ENCODE measurements at places on chromosomes 11 and 22.

DNA sequence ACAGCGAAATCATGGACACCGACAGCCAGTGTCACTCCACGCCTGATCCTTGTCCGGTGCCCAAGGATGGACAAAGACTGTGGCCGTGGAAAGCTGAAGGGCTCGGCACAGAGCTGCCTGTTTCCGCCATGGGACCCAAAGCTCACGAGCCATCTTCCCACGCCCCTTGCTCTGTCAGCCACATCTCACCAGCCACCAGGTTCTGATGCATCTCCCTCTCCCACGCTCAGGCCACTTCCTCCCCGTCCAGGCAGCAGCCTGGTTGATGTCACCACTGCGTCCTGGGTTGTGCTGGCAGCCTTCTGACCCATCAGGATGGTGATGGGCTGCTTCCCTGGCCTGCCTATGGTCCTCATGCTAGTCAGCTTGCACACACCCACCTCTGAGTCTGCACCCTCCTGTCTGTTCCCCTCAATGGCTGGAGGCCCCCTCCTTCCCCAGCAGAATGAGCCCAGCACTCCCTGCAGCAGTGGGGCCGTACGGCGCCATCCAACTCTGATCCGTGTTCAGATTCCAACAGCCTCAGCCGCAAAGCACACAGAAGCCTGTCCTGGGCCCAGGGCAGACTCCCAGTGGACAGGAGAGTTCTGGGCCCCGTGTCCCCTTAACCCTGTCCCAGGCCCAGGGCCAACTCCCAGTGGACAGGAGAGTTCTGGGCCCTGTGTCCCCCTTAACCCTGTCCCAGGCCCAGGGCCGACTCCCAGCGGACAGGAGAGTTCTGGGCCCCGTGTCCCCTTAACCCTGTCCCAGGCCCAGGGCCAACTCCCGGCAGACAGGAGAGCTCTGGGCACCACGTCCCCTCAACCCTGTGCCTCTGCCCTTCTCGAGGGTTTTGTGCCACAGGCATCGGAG, 259.5 kb downstream of the BRD1 start:
- DNase-seq: no peak

- no peak for DNase-seq
Observed at GRCh38 chr22:33535937-33536875, 384.1 kb downstream of the LARGE1 start.

DNA sequence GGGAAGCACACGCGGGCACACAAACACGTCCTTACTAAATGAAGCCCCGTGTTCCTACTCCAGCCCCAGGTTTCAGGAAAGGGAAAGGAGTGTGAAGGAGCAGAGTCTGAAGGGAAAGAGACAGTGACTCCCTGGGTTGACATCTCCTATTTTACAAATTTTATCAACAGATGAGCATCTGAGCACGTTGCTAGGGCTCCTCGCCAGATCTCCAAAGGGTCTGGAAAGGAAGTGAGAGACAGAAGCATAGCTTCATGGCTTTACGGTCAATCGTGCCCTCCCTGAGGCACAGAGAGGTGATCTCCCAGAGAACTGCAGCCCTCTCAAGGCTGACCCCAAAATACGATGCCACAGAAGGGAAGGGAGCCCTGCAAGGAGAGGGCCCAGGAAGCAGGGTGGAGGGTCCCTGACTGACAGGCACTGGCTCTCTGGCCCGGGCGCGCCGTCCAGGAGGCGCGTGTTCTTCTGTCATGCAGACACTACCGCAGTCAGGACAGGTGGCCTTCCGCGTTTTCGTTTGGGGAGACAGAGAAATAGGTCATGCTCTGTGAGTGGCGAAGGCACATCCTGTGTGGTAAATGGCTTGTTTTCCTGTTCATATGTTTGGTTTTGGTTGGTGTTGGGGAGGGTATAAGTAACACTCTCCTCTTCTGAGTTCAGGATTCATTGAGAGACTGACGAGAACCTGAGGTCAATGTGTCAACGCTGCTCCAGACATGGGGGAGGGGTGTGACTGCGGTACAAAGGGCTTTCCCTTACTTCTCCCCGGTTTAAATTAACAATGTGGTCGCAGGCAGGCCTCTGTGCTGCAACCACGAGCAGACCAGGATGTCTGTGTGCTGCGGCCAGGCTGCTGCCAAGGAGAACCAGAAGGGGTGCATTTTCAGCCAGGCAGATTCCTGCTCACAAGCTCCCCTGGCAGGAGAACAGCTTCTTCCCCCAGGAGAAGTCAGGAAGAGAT, 813.3 kb downstream of the OPCML start:
- DNase-seq: peak; percentile 27

- DNase-seq: peak; percentile 52
Observed at GRCh38 chr11:62463121-62463542, 44.3 kb downstream of the SCGB1A1 start.

GRCh38 chr22:32695451-32695891, 106.0 kb upstream of the TIMP3 start:
- DNase-seq: no peak

GRCh38 chr11:3827434-3828186, 13.1 kb downstream of the RHOG start:
- no peak for DNase-seq

DNA sequence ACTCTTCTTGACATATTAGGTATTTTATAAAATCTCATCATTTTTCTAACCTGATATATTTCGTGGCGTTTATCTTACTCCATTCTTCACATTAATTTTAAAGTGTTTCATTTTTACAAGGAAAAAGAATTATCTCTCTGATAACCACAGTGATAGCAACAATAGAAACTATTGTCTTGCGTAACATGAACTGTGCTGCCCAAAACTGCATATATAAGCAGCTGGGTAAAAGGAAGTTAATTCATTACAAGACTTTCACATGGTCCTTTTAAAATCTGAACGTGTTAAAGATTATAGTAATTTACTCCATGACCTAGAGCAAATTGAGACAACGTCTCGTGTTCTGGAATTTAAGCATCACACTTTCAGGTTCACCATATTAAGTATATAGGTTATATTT, 210.4 kb upstream of the GRIA4 start:
- DNase-seq: no peak

- DNase-seq: peak; percentile 20
Observed at GRCh38 chr22:19121631-19122142, 525 bp downstream of the DGCR2 start.

GRCh38 chr11:128289048-128289447, 298.3 kb downstream of the ETS1 start:
- DNase-seq: no peak

GRCh38 chr11:86106916-86107315, 38.0 kb upstream of the PICALM start:
- DNase-seq: no peak

DNA sequence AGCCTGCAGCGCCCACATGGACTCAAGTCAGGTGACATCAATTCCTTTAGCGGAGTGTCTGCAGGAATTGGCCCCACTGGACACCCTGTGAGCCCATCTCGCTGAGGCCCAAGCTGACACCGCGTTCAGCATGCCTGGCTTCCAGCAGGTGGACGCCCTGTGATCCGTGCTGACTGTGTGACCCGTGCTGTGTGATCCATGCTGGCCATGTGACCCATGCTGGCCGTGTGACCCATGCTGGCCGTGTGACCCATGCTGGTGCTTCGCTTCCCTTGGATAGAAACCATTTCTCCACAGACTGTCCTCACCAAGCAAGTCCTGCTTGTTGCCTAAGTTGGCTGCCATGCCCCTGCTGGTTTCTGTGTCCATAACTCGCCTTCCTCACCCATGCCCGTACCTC, 392.1 kb downstream of the BRD1 start:
- DNase-seq: no peak

GRCh38 chr11:103550811-103551210, 441.6 kb downstream of the DYNC2H1 start:
- no peak for DNase-seq

- DNase-seq: peak; percentile 19
Observed at GRCh38 chr22:27719535-27720227, 81.9 kb downstream of the MN1 start.

DNA sequence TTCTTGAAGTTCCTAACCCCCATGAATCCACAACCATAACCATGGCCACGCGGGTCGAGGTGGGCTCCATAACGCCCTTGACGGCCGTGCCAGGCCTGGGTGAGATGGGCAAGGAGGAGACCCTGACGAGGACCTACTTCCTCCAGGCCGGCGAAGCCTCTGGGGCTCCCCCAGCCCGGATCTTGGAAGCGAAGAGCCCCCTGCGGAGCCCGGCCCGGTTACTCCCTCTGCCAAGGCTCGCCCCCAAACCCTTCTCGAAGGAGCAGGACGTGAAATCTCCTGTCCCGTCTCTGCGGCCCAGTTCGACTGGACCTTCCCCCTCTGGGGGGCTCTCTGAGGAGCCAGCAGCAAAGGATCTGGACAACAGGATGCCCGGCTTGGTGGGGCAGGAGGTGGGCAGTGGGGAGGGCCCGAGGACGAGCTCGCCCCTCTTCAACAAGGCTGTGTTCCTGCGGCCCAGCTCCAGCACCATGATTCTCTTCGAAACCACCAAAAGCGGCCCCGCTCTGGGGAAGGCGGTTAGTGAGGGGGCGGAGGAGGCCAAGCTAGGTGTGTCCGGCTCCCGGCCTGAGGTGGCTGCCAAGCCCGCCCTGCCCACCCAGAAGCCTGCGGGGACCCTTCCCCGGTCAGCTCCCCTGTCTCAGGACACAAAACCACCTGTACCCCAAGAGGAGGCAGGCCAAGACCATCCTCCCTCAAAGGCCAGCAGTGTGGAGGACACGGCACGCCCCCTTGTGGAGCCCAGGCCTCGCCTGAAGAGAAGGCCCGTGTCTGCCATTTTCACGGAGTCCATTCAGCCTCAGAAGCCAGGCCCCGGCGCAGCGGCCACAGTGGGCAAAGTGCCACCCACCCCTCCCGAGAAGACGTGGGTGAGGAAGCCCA, 75.7 kb downstream of the KIAA1671 start:
- no peak for DNase-seq

GRCh38 chr11:124722176-124722575, 17.6 kb upstream of the NRGN start:
- DNase-seq: no peak

DNA sequence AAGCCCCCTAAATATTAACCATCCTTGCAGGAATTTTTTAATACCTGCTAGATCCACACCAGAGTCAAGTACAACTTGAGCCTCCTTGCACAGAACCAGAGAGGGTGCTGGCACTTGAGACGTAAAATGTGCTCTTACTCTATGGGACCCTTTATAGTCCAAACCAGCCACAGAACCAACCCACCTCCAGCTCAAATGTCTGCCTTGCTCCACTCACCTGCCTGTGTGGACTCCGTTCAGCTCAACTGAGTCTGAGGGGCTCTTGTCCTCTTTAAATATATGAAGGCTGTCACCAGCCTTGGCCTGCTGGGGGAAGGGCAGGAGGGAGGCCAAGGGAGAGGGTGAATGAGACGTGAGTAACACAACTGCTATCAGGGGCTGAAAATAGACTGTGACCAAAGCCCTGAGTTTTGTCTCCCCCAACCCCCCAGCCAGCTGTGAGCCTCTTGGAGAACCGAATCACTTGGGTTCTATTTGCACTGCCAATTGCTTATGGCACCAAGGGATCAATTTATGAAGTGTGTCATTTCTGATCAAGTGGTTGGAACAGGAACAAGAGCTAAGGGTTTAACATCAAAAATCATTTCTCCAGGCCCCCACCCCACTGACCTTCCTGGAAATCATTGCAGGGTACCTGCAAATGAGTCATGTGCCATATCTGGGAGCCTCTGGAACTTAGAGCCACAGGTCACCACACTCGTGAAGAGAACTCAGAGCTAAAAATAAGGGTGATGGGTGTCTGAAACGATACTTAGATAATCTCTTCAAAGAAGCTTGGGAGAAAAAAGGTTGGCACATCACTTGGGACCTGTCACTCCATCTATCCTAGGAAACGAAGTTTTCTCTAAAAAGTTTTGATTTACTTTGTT, at the start of gene CSRP3:
Gene CSRP3 (minus strand): TSS at position 247 of the 869 bp plus-strand sequence. CDS start 9,535 bp downstream, outside the sequence.
- no peak for DNase-seq

GRCh38 chr22:37454857-37455686, 27.8 kb upstream of the ELFN2 start:
- no peak for DNase-seq

- DNase-seq: no peak
Observed at GRCh38 chr11:130606178-130606577, 157.7 kb downstream of the ADAMTS15 start.

GRCh38 chr11:106523921-106524320, 446.5 kb downstream of the AASDHPPT start:
- DNase-seq: no peak

DNA sequence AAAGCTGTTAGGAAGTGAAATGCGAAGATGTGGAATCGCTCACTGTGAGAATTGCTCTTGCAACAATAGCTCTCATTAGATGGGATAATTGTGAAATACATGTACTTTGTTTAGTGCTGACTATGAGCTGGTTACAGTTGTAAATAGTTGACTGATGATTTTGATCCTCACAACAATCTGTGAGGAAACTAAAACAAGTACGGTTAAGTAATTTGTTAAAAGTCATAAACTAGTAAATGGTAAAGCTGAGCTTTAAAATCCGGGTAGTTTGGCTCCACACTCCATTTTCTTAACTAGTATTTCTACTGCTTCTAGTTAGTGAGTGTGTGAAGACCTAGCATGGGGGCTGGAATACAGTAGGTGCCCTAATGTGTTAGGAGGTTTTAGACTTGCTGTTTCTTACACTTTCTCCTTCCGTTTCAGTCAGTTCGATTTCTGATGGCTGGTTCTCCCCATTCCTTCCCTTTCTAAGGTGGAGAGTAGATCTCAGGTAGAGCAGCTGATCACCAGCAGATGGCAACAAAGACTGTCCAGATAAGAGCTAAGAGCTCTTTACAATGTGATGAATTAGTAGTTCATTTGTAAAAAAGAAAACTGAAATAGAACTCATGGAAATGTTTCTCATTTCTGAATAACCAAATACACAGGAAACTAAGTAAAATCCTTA, 16.3 kb upstream of the CYP2R1 start:
- peak; percentile 13 for DNase-seq

DNA sequence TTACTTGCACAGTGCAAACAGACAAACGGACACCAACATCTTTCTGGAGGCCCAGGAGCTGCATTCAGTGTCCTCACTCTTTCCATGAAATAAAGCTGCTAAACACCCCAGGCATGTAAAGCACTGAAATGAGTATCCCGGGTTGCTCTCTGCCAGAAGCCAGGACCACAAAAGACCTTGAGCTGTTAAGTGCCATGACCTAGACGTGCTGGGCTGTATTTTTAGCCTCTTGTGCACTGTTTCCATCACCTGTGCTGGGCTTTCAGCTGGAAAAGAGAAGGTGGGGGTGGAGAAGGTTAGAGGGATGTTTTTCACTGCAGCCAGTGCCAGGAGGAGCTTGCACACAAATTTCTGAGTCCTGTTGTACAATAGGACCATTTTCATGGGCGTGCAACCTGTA, 3.4 kb upstream of the KREMEN1 start:
- no peak for DNase-seq

GRCh38 chr11:46444305-46444704, 52.7 kb upstream of the CHRM4 start:
- no peak for DNase-seq

GRCh38 chr11:64609436-64610047, 18.5 kb downstream of the SLC22A12 start:
- DNase-seq: no peak

- peak; percentile 38 for DNase-seq
Observed at GRCh38 chr11:8192016-8192895, 23.4 kb upstream of the RIC3 start.

- DNase-seq: no peak
Observed at GRCh38 chr11:33942954-33943353, 51.1 kb upstream of the LMO2 start.

- no peak for DNase-seq
Observed at GRCh38 chr22:32059426-32059825, 16.4 kb downstream of the SLC5A1 start.

GRCh38 chr22:36298118-36298517, 45.2 kb downstream of the APOL1 start:
- DNase-seq: no peak
